ENCODE measurements at places on chromosomes 5 and 9. TPM values are rescaled to one million over a fixed set of nuclear protein-coding genes. Genes with fewer than 3 reads are reported as not detected.

The JAKMIP2 gene
- not detected for total RNA-seq

The TAS2R1 gene
- total RNA-seq: not detected

The PCDHB15 gene
- total RNA-seq: 0.28 TPM

The RANBP3L gene
- not detected for total RNA-seq

The IFNA2 gene
- not detected for total RNA-seq

The MORN5 gene
- not detected for total RNA-seq

Data from IMR-90 (cell line).